ENCODE measurements at places on chromosomes 5 and 9.

DNA sequence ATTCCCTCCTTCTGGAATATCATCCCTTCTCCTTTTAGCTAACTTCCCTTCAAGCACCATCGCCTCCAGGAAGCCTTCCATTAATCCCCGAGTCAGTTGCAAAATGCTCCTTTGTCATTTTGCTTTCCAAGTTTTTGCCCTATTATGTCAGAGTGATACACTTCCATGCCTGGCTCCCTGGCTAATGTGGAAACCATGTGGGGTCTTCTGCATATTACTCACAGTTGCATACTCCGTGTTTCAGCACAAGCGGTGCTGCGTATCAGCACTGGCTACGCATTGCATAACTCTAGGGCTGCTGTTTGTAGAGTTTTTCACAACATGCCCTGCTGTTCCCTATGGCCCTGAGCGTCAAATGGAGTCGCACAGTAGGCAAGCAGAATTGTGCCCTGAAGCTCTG lies 1.9 kb downstream of the TEX53 start:
- no peaks in the 10 kb centered on the region for H3K27me3 ChIP-seq
- no peak overlapping the region for H3K27ac ChIP-seq
- no peak for DNase-seq
- H3K36me3 ChIP-seq: no peaks in the 10 kb centered on the region
- H3K4me1 ChIP-seq: no peaks in the 10 kb centered on the region
- no peak overlapping the region for H3K4me3 ChIP-seq

DNA sequence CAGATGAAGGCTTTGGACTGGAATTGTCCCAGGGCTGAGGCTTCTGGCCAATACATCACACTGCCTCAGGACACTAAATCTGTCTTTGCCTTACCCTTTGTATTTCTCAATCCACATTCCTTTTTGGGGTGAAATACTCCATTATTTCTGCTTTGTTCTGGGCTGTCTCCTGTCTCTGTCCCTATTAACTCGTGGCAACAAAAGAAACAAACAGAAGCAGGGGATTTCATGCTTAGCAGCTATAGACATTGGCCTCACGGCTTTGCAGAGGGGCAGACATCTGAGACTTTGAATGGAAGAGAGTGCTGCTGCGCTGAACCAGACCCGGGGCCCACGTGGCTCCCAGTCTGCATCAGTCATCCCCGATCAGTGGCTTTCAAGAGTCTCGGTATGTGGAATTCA lies 129.7 kb downstream of the ARL15 start:
- no peak for DNase-seq
- no peaks in the 10 kb centered on the region for H3K36me3 ChIP-seq
- no peak overlapping the region for H3K4me3 ChIP-seq

DNA sequence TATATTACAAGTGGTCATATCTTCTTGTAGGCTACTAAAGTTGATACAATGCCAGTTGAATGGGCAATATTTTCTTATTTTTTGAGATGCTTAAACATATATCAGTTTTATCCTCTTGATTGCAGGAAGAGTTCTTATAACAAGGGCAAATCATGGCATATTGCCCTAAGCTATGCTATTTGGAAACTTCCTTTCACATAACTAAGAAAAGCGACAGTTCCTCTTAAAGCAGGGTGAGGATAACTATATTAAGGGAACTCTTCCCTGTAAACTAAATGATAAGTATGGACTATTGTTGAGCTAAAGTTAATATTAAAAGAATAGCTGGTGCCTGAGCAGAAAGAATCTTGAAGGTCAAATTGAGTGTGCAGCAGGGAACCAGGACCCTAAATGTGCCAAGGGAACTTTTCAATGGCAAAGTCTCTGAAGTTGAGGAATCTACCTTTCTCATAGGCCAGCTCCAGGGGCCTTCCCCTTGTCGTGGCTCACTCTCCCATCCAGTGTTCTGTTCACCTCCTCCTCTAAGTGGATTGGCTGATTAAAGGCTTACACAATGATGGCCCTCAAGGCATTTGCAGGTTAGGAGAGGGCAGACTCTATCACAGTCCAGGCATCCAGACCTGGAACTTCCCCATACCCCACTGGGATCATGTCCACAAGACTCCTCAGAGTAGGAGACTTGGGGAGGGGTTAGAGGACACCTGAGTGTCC lies 26.8 kb downstream of the FYB1 start:
- H3K4me3 ChIP-seq: no peak overlapping the region
- DNase-seq: no peak
- no peaks in the 10 kb centered on the region for H3K4me1 ChIP-seq
- H3K27ac ChIP-seq: no peak overlapping the region

- H3K27me3 ChIP-seq: no peaks in the 10 kb centered on the region
- no peak overlapping the region for H3K27ac ChIP-seq
- peaks cover 13% of the 10 kb centered on the region for H3K4me1 ChIP-seq
- DNase-seq: no peak
Observed at GRCh38 chr9:116088396-116088795, 65.2 kb upstream of the PAPPA start.

DNA sequence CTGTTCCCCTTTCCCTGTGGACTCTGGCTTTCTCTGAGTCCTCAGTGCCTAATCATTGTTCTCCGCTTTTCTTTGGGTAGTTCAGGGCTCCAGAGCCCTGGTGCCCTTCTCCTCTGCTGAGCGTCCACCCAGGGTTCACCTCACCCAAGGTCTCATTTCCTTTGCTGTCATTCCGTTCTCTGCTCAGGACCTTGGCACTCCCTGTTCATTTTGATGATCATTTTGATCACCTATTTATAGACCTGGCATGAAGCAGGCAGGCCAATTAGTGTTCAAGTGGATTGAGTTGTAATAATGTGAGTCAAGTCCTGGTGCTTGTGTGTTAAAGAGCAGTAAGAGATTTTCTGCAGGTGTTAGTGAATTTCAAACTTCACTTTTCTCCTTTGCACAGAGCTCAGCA lies 3.6 kb downstream of the TRIO start:
- H3K4me1 ChIP-seq: peaks cover 35% of the 10 kb centered on the region
- no peaks in the 10 kb centered on the region for H3K27me3 ChIP-seq
- no peak overlapping the region for H3K27ac ChIP-seq
- H3K4me3 ChIP-seq: no peak overlapping the region

GRCh38 chr5:41522193-41522786 lies 11.9 kb upstream of the PLCXD3 start:
- DNase-seq: peak; percentile 18
- H3K4me1 ChIP-seq: no peaks in the 10 kb centered on the region
- H3K36me3 ChIP-seq: no peaks in the 10 kb centered on the region
- no peak overlapping the region for H3K4me3 ChIP-seq

- peak overlapping the region; percentile 46 for H3K4me3 ChIP-seq
- H3K36me3 ChIP-seq: no peaks in the 10 kb centered on the region
- H3K27me3 ChIP-seq: peaks cover 58% of the 10 kb centered on the region
Observed at GRCh38 chr5:54175-54730, 37.7 kb upstream of the PLEKHG4B start.

- H3K27ac ChIP-seq: no peak overlapping the region
- peaks cover 13% of the 10 kb centered on the region for H3K27me3 ChIP-seq
- no peak for DNase-seq
- no peaks in the 10 kb centered on the region for H3K36me3 ChIP-seq
- no peak overlapping the region for H3K4me3 ChIP-seq
- H3K4me1 ChIP-seq: no peaks in the 10 kb centered on the region
Observed at GRCh38 chr9:76219560-76220151, 174.6 kb downstream of the RFK start.

DNA sequence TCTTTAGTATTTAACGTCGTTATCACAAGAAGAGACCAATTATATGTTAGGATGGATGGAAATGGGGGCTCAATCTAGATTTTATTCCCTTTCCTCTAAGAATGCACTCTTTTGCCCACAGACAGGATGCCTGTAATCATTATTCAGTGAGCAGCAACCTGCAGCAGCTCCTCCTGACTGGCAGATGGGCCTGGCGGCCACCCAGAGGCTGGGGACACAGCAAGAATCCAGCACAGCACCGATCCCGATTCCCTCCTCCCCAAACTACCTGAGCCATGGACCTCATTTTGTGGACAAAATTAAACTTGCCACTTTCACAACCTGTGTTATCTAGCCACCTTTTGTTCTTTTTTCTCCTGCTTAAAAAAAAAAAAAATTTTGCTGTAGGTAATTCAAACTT lies 101.0 kb downstream of the USP20 start:
- H3K4me3 ChIP-seq: no peak overlapping the region
- H3K36me3 ChIP-seq: peaks cover 22% of the 10 kb centered on the region
- H3K27me3 ChIP-seq: no peaks in the 10 kb centered on the region
- peak overlapping the region; percentile 74 for H3K27ac ChIP-seq

DNA sequence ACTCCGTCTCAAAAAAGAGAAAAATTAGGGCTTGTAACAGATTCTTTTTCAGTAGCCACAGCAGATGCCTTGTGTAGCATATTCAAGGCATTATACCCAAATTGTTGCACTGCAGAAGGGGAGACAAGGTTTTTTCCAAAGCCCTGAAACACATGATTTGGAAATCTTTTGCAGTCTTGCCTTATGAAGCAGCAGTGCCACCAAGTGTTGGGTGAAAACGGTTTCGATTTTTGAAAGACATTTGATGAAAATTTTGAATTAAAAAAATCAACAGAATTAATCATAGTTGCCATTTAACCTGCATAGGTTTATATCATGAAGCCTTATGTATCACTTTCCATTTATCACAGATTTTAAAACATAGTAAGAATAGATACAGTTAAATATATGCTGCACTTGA lies 479.5 kb downstream of the TAF11L14 start:
- DNase-seq: peak; percentile 69
- H3K4me3 ChIP-seq: no peak overlapping the region
- H3K27ac ChIP-seq: no peak overlapping the region
- H3K27me3 ChIP-seq: no peaks in the 10 kb centered on the region
- peaks cover 21% of the 10 kb centered on the region for H3K4me1 ChIP-seq
- H3K36me3 ChIP-seq: no peaks in the 10 kb centered on the region

GRCh38 chr9:23621924-23622323 lies 204.1 kb downstream of the ELAVL2 start:
- no peaks in the 10 kb centered on the region for H3K27me3 ChIP-seq
- H3K27ac ChIP-seq: no peak overlapping the region
- DNase-seq: peak; percentile 32
- no peaks in the 10 kb centered on the region for H3K4me1 ChIP-seq

DNA sequence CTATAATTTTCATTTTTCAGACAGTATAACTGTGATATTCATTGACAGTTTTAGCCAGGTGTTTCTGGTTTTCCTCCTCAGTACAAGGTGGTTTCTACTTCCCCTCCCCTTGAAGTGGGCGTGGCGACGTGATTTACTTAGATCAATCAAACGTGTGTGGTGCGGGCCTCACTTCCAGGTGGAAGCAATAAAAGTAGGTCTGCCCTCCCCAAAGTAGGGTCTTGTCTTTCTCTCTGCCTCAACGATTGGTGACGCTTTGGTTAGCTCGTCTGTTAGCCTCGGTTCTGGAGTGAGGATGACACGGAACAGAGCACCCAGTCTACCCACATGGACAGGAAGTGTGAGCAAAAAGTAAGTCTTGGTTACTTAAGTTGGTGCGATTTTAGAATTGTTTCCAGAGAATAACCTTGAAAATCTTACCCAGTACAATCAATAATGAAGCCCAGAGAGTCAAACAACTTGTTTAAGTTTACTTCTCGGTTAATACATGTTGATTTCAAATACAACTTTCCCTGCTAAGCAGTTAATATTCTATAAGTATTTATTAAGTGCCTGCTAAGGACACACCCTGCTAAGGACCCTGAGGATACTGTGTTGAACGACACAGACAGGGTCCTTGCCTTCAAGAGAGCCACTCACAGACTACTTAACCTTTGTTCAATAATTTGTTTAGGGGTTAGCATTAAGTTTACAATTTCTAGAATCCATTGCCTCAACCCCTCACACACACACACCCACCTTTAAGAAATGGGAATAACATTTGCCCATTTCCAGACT lies 48.4 kb downstream of the COX7C start:
- no peaks in the 10 kb centered on the region for H3K4me1 ChIP-seq
- no peaks in the 10 kb centered on the region for H3K27me3 ChIP-seq
- H3K36me3 ChIP-seq: no peaks in the 10 kb centered on the region

Measured in A673 (cell line).